NCI-H1436 (cell line): ENCODE measurements at places on chromosomes 6 and 20.

GRCh38 chr6:136783495-136784270 is 8.6 kb downstream of the MAP3K5 start:
- no peak for DNase-seq

GRCh38 chr6:18210707-18211106 is 53.6 kb downstream of the DEK start:
- DNase-seq, result no peak

GRCh38 chr6:21887231-21888185 is 294.0 kb downstream of the SOX4 start:
- no peak for DNase-seq

DNA sequence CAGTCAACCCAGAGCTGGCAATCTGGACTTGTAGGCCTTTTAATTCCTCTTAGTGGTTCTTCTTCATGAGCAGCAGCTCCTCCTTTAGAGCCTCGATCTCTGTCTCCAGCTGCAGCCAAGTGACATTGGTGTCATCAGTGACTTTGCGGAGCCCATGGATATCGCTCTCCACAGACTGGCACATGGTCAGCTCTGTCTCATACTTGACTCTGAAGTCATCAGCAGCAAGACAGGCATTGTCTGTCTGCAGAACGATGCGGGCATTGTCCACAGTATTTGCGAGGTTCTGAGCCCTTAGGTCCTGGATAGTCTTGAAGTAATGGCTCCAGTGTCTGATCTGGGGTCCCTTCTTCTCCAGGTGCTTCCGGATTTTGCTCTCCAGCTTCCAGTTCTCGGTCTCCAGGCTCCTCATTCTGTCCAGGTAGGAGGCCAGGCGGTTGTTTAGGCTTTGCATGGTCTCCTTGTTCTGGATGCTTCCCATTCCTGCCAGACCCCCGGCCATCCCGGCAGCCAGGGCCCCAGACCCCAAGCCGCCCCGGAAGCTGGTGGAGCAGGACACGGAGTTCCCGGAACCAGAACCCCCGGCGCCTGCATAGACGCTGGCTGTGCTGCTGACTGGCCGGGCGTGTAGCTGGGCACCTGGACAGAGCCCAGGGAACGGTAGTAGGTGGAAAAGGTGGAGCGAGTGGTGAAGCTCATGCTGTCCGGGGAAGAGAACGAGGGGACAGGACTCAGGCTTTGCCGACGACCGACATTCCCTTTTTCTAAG is 15.1 kb downstream of the RFPL4B start:
- DNase-seq, result no peak

- no peak for DNase-seq
Measured at GRCh38 chr20:15986690-15987089, 586.6 kb downstream of the KIF16B start.

DNA sequence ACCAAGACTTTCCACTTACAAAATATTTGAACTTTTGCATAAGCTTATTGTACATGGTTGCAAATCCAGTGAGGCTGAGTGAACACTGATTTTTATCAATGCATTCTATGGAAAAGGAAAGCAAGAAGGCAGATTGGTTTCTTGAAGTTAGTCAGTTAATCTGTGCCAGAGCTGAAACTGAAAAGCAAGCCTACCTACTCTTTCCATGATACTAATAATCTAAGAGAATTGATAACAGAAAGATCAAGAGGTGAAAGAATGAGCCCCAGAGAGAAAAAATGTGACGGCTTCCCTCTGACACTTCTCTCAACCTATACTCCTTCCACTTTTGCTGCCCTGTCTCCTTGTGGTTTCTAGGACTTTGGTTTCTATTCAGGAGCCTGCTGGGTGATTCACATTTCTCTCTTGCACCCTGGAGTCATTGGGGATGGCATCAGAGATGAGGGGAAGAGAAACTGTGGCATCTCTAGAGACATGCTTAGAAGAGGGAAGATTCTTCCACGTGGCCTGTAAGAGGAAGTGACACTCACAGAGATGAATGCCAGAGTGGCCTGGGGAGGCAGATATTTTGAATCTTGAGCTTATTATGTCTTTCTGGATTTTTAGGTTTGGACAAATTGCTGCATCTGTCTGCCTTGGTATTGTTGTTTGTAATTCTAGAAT is 158.6 kb upstream of the RIMS1 start:
- no peak for DNase-seq

- DNase-seq, result no peak
Measured at GRCh38 chr6:43764772-43765171, 5.2 kb upstream of the VEGFA start.

- DNase-seq, result no peak
Measured at GRCh38 chr20:49825521-49826033, 12.9 kb downstream of the SLC9A8 start.

GRCh38 chr6:57257911-57258541 is 35.9 kb upstream of the RAB23 start:
- DNase-seq, result no peak

- DNase-seq, result no peak
Measured at GRCh38 chr6:168711666-168712300, 270.8 kb downstream of the SMOC2 start.

- DNase-seq, result no peak
Measured at GRCh38 chr6:13280254-13280653, 48.1 kb downstream of the TBC1D7 start.

DNA sequence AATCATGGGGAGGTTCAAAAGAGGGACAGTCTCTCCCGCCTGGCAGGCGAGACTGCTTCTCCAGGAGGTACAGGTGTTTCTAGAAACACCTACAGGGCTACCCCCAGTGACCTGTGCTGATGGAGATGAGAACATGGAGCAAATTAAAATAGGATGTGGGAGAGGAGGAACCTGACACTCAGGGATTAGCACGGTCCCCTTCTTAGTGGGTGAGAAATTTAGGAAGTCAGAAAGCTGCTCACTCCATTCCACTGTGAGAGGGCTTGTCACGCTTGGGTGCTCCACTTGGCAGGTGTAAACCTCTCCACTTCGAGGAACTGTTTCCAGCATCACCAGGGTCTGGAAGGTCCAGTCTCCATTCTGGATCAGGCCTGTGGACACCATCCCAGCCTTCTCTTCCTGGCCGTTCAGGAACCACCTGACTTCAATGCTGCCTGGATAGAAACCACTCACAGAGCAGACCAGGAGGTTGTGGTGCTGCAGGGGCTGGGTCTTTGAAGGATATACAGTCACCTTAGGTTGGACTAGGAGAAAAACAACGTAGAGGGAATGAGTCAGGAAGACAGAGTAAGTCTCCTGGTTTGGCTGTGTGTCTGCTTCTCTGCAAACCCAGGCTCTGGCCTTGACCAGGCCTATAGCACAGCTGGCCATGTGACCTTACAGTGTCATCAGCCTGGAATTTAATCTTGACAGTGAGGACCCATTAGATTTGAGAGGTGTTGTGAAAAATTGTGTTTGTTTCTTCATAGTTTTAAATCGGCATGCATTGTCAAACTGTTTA is 8.1 kb downstream of the HLA-DRB1 start:
- DNase-seq, result no peak

- DNase-seq, result no peak
Measured at GRCh38 chr6:167275001-167275400, 16.1 kb upstream of the UNC93A start.

- peak; percentile 64 for DNase-seq
Measured at GRCh38 chr20:32521780-32522525, 63.2 kb downstream of the NOL4L start.
